ENCODE measurements at places on chromosomes 6 and 20.

GRCh38 chr6:35042031-35042815, 98.9 kb downstream of the TCP11 start:
- DNase-seq, result no peak

GRCh38 chr20:3238616-3239025, 369 bp downstream of the SLC4A11 start:
- DNase-seq, result no peak

DNA sequence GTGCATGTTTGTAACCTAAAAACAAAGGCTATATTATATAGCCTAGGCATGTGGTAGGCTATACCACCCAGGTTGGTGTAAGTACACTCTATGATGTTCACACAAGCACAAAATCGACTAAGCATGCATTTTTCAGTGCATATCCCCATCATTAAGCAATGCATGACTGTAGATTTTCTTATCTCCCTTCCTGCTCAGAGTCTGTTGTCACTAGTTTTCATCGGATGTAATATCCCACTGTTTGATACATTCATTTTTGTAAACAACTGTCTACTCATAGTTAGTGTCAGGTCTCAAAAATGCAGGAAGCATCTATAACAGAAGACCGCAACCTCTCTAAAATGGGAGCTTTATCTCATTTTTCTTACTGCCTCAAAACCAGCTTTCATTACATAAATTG, 70.7 kb downstream of the GFRAL start:
- DNase-seq, result no peak

GRCh38 chr20:45337367-45338120, 10.7 kb downstream of the SDC4 start:
- DNase-seq, result no peak

- no peak for DNase-seq
Observed at GRCh38 chr6:328924-329323, 36.6 kb downstream of the DUSP22 start.

- no peak for DNase-seq
Observed at GRCh38 chr20:40144581-40144980, 544.5 kb downstream of the MAFB start.

GRCh38 chr6:18207949-18208348, 52.7 kb downstream of the KDM1B start:
- DNase-seq, result no peak

GRCh38 chr6:105600336-105601260, 197.7 kb upstream of the PREP start:
- DNase-seq, result no peak

DNA sequence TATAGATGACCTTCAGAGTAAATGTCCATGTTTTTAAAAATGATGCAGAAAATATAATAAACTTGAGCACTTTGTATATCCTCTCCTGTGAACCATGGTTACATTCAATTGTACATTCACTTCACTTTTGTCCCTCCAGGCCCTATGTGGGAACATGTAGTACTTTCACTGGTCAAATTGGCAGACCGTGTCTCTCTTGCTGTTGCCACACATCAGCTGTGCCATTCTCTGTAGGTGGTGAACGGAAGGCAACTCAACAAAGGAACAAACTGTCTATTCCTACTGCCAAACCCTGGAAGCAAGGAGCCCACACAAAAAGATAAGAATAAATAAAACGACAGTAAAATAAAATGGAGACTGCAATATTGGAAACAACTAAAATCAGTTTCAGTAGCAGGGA, 2.0 kb downstream of the ROS1 start:
- no peak for DNase-seq

DNA sequence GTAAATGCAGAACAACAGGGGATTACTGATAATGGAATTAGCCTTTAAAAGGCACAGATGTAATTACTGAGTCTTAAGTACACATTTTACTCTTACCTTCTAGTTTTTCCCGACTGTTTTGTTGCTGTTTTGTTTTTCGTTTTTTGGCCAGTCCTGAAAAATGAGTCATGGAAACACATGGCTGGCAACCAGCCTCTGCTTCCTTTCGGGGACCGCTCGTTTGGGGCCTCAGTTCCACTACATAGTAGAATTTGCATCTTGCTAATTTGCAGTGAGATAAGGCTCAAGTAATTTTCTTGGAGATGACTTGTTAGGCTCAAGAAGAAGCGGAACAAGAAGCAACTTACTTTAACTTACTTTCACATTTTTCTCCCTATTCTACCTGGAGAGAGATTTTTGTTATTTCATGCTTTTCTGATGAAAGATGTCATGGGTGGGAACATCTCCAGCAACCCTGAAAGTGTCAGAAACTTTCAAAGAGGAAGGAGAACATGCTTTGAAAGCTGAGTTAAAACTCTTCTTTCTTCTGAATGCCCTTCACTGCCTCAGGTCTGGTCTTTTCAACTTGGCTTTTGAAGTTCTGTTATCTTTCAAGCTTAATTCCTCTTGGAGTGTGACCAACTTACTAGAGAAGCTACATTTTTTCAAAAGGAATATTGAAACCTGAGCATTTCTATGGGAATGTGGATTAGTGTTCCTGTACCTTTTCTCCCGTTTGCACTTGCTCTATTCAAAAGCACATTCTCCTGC, 71.5 kb upstream of the HDAC2 start:
- DNase-seq, result no peak

DNA sequence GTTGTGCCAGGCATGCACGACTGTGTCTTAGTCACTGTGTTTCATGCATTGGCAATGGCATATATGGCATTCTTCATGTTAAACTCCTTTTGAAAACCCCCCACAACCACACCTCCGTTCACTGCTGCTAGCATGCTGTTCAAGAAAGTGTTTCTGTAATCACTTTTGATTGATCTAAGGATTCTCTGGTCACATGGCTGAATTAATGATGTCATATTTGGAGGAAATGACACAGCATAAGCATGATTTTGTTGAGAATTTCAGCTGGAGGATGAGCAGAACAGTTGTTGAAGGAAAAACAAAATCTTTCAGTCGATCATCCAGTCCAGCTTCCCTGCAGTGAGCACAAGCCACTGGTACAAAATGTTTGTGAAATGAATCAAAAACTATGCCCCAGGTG, 203.5 kb upstream of the ECI2 start:
- no peak for DNase-seq

DNA sequence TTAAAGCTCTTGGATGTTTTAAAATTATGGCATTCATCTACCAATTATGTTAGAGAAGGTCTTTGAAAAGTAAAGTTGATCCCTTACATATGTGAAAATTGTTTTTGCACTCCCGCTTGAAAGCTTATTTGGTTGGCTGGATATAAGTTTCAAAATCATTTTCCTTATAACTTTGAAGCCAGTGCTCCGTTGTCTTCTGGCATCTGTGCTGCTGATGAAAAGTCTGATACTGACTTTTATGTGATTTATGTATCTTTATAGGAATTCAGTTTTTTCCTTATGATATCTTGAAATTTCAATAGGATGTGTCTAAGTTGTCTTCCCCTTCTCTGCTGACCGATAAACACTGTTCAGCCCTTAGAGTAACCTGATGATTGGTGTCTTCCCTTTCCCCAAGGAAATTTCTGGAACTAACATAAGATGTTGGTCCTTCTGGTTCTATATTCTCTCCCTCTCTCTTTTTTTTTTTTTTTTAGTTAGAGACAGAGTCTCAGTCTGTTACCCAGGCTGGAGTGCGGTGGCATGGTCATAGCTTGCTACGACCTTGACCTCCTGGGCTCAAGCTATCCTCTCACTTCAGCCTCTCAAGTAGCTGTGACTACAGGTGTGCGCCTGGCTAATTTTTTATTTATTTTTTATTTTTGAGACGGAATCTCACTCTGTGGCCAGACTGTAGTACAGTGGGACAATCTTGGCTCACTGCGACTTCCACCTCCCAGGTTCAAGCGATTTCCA, 12.7 kb downstream of the PANK2 start:
- DNase-seq, result no peak

DNA sequence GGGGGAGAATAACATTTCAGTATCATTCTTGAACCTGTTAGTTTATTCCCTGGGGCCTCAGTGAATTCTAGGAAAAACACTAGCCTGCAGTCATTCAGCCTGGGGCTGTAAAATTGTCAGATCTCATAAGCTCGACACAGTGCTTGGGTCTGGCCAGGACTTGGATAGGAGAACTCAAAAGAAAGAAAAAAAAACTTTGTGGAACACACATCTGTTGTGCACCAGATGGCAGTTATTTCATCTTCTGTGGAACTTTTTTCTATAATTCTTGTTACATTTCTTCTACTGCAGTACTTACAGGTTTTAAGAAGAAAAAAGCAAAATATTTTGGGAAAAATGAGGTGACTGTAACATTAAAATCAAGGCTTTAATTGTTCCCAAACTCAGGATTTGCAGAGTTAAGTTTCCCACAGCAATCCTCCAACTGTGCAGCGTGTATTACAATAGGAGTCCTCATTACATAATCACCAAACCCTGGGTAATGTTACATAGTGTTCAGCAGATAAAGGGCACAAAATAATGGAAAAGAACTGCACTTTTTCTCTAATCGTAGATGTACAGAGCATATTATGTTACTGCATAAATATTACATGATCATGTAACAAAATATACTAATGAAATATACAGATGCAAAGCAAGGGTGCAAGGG, 531.1 kb upstream of the CITED2 start:
- DNase-seq, result no peak

DNA sequence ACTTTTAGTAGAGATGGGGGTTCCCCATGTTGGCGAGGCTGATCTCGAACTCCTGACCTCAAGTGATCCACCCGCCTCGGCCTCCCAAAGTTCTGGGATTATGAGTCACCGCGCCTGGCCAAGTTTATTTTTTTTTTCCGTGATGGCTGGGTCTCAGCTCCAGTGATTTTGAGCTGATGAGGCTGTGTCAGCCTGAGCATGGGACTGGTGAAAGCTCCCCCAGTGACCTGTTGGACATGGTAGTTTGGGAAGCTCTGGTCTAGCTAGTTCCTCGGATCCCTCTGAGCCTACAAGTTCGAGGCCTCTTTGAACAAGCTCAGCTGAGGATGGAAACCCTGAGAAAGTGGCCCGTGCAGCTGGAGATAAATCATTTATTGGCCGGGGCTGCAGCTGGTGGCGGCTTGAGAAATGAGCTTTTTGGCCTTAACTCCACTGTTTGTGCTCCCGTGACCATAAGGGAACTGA, 126.8 kb downstream of the SNX5 start:
- DNase-seq, result no peak

DNA sequence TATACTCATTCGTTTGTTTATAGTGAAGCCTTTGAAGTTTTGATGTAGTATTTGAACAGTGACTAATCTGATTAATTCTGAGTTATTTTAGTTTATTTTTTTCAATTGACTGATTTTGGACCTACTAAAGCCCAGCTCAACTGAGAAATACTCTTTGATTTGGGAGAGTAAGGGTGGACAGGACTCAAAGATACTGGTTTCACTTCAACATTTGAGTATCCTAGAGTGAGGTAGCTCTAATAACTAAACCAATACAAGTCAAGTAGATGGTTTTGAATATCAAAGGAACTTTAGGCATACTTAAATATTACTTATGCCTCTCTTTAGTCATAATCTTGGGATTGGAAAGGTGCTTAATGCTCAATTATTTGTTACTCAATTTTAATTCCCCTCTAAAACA, 65.6 kb downstream of the ZNF292 start:
- DNase-seq, result no peak

DNA sequence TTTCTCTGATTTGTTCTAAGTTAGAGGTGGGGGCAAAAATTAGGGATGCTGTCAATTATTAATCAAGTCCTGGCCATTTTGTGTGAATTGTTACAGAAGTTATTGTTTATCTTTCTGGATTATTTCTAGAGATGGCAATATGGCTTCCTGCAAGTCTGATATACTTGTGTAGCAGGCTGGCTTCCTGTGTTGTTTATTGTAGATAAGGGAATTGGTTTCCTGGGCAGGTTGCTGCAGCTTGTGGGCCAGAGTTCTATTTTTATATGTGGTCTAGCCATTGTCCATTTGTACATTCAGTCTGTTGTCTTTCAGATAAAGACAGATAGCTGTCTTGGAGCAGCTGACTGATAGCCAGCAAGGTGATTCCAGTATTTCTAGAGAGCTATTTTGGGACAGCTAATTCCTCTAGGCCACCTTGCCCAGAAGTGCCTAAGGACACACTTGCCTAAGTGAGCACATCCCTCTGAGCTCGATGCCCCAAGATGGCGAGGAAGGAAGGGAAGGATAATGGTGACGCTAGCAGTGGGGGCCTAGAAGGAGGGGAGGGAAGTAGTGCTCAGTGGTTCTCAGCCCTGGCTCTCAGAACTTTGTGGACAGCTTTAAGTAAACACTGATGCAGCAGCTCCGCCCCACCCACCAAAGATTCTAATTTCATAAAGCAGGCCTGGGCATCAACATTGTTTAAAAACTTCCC, 25.5 kb downstream of the DDO start:
- DNase-seq, result no peak

DNA sequence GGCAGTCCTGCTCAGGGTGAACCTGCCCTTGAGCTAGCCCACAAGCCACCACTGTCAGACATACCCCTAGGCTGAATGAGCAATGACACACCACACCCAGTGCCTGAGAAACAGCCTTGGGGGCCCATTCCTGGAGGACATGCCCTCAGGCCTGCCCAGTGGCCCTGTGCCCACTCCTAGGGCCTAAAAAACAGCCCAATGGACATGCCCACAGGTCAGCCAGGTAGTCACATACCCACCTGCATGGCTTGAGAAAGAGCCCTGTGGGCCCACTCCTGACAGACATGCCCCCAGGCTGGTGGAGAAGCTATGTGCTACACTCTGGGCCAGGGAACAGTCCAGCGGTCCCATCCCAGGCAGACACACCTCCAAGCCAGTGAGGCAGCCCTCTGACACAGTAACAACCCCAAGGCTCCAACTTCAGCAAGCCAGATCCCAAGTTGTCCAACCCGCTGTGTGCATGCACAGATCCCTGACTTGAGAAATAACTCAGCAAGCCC, 491.1 kb downstream of the KIF16B start:
- DNase-seq, result no peak

All from stimulated activated CD8-positive, alpha-beta memory T cell treated with anti-CD3 and anti-CD28 coated beads, Interleukin-2, amount 100 ng/mL, for 1 hour (primary cell).